ENCODE measurements at places on chromosomes 5 and 9.

DNA sequence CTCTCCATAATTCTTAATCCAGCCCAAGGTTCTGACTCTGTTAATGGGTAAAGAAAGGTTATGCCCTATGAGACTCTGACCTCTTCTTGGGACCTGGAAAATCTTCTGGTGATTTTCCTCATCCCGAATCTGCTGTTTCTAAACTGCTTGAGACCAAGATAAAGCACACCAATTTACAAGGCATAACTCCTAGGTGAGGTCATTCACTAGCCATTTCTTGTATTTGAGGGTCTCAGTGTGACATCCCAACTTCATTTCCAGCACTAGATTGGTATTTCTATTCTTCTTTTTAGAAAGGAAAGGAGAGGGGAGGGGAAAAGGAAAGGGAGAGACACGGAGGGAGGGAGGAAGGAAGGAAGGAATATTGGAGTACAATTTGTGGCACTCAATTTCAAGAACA, 51.6 kb downstream of the SLC1A1 start:
- no peak for DNase-seq

DNA sequence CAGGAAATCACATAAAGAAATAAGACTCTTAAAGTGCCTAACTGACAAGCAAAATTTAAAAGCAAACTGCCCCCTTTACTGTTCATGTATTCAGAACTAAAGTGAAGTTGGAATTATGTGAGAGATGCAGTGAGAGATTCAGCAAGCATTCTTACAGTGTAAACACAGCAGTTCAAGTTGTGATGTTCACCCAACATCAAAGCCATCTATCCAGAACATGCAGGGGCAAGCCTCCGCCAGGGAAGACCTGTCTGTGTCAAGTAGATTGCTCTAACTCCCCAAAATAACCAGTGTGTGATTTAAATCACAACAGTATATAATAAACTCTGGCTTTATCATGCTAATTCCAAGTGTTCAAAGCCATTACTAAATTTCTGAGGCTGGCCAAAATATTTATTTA, 233.3 kb downstream of the BNC2 start:
- no peak for DNase-seq

DNA sequence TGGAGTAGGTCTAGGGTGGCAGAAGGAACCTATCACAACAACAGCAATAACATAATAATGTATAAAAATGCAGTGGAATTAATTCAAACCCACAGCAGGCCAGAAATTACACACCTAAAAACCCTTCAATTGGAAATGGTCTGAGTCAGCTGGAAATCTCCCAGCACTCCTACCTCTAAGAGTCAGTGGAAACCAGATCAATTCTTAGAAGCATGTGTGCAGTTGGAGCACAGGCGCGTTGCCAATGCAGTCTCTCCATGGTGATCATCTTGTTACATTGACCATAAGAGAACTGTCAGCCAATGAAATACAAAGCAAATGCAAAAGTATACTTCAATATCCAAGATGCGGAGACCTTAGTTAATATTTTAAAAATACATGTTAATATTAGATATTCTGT, 15.1 kb upstream of the CSNK1G3 start:
- no peak for DNase-seq

- DNase-seq: no peak
Measured at GRCh38 chr9:97895695-97896332, 26.5 kb downstream of the TRMO start.

GRCh38 chr5:86929123-86929766, 311.5 kb downstream of the COX7C start:
- no peak for DNase-seq

DNA sequence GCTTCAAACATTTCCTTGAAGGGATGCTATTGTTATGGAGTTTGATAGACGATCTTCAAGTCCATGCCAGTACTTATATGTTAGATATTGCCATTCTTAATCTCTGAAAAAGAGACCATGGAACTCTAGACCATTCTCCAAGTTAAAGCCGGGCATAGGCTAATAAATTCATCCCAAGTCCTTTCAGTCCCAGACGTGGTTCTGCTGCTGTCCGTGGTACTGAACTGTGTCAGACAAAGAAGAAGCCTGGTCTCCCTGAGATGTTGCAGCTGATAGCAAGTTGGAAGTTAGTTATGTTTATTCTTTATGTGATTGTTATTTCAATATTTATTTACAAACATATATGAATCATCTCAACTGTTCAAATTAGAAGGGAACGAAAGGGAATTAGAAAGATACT, 158.7 kb downstream of the NMUR2 start:
- DNase-seq: peak; percentile 1

DNA sequence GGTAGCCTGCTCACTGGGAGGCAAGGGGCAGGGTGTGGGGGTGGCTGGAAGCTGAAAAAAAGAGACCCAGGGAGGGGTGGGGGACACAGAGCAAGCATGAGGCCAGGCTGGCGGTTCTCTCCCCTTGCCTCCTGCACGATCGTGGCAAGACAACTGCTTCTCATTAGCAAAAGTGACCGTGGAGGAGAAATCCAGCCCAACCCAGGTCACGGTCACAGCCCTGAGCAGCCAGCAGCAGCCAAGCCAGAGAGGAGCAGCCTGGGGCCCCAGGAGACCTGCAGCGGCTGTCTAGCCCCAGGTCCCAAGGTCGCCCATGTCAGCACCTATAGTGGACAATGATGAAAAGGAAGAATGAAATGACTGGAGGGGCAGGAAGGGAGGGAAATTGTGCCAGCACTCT, 89.1 kb downstream of the NRG2 start:
- DNase-seq: no peak

DNA sequence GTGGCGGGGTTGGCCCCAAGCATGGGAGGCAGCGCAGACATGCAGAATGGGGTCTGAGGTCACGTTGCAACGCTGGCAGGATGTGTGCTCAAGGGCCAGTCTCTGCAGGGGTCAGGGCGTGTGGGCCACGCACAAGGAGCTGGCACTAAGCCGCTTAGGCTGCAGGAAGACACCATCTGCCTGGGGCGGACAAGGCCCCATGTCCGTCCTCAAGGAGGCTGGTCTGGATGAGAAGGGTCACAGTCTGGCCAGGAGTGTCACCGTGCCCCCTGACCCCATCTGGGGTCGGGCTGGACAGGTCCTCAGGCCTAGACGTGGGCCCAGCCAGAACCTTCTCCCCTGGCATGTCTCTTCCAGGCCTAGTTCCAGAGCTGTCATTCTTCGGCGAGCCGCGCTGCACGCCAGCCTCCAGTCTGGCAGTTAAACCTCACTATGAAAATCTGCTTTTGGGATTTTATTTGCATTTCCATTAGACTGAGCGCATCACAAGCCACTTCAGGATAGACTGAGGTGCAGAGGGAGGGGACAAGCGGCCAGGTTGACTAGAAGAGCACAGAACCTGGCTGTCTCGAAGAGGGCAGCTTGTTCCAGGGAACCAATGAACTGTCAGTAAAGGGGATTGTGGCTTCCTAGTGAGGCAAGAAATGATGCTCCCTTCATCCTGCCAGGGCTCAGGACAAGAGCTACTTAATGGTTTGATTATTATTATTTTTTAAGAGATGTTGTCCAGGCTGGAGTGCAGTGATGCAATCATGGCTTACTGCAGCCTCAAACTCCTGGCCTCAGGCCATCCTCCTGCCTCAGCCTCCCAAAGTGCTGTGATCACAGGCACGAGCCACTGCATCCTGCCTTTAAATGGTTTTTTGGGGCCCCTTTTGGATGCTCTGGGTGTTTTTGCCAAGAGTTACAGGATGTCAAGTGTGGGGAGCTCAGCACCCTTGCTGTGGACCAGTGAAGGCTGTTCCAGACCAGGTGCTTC, 4.3 kb downstream of the BRD3OS start:
- no peak for DNase-seq

DNA sequence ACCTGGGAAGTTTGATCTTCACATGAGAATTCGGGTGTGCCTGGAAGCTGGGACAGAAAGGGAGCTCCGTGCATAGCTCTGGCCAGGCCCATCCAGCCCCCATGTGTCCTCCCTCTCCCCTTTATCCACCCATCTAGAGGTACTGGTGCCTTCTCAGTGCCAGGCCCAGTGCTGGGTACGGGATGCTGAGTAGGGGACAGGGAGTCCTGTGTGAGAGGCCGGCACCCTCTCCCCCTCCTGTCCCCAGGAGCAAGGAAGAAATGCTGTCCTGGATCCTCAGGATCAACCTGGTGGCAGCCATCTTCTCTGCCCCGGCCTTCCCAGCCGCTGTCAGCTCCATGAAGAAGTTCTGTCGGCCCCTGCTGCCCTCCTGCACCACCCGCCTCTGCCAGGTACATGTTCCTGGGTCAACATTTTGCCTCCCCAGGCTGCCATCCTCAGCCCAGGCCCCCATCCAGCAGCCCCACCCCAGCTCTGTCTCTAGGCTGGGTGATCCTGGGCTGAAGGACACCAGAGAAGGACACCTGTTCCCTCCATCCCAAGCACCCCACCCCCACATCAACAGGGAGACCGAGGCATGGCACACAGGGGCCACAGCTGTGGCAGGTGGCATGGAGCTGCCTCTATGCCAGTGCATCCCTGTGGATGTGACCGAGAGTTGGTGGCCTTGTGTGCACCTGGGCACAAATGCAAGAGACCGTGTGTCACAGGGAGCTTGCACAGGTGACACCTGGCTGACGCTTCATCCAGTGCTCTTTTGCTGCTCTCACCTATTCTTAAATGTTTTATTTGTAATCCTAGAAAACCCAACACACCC, 43.0 kb downstream of the PSD2 start:
- no peak for DNase-seq

DNA sequence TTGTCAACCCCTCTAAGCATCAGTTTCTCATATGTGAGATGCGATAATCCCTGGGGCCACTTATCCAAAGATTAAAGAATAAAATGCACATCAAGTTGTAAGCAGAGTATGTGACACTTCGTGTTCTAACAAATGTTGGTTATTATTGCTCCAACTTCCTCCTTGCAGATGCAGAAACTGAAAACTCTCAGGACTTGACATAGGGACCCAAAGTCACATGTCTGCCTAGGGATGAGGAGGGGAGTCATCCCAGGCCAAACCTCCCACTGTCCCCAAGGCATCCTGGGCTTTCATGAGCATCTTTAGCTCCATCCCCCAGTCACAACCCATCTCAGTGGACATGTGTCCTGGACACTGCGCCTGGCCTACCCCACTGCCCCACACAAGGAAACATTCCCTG, 27.5 kb upstream of the SYK start:
- DNase-seq: no peak

GRCh38 chr5:8062521-8062920, 193.6 kb downstream of the MTRR start:
- DNase-seq: no peak

GRCh38 chr5:107917983-107918382, 247.2 kb upstream of the EFNA5 start:
- DNase-seq: no peak

GRCh38 chr5:154723740-154724505, 31.3 kb upstream of the LARP1 start:
- no peak for DNase-seq

GRCh38 chr9:13719446-13719845, 440.0 kb upstream of the MPDZ start:
- no peak for DNase-seq

- no peak for DNase-seq
Measured at GRCh38 chr5:65197531-65198455, 283.9 kb downstream of the ADAMTS6 start.

DNA sequence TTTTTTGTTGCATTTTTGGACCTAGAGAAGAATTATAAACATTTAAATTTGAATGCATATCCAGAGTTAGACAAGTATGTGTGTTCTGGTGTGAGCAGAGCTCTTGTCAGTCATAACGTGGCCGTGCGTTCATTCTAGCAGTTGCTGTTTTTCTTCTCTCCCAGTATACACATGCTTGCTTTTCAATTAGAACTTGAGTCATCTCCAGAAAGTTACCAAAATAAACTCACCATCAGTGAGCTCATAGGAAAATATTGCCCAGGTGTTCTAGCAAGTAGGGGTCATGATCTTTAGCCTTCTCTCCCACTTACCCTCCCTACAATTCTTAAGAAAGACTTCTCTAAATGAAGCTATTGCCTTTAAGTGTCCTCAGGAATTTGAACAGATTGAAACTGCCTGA, 247.5 kb upstream of the TUT7 start:
- no peak for DNase-seq

GRCh38 chr5:123209502-123210027, 120.5 kb downstream of the PRDM6 start:
- DNase-seq: peak; percentile 17

DNA sequence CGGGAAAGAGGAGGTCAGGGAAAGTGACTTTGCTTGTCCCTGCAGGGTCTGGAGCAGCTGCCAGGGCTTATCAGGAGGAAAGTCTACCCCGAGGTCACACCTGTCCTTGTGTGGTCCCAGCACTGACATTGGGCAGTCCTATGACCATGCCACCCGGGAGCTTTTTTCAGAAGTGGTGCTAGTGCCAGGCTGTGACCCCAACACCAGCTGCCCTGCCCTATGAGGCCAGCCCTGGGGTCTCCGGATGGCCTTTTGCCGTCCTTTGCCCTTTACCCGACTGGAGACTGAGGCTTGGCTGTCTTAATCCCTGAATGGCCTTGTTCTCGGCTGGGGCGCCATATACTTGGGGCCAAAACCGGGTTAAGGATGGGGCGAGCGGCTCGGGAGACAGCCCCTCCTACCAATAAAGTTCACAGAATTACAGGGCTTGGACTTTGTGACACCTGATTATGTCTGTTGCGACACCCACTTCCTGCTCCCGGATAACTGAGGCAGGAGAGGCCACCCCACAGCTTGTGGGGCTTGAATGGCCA, 22.2 kb upstream of the SLC9A3 start:
- DNase-seq: no peak

- DNase-seq: no peak
Measured at GRCh38 chr9:98870782-98871557, 63.5 kb downstream of the GALNT12 start.

DNA sequence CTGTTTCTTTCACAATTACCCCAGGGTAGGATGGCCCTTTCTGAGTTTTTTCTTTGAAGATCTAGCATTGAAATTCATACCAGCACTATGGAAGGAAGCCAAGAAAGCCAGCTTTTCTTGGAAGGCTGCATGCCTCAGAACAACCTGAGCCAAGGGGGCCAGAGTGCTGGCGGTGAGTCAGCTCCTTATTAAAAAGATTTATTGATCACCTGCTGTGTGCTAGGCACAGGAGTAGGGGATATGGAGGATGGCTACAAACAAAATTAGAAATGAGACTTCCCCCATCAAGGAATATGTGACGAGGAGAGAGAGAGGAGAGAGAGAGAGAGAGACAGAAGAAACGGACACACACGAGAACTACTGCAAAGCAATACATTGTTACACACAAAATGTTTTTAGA, 184.6 kb upstream of the PUM3 start:
- no peak for DNase-seq

DNA sequence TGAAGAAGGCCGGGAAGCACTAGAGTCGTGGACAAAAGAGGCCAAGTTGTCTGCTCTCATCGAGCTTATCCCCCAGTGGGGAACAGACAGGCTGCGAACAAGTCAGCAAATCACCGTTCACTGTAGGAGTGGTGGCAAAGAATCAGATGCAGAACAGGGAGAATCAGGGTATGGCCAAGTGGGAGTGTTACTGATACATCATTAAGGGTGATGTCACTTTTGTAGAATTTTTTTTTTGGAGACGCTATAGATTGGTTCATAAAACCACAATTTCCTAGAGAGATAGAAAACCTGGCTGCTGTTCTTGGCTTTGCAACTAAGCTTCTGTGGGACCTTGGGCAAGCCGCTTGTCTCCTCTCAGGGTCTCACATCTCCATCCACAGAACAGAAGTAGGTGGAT, 21.3 kb downstream of the SPRY4 start:
- DNase-seq: no peak

Measured in T1000 (cell line).